ENCODE measurements at places on chromosomes 4 and X.

GRCh38 chr4:122710434-122711308, 21.8 kb upstream of the BBS12 start:
- no peak for DNase-seq

GRCh38 chr4:52312722-52313121, 261.6 kb downstream of the SPATA18 start:
- no peak for DNase-seq

DNA sequence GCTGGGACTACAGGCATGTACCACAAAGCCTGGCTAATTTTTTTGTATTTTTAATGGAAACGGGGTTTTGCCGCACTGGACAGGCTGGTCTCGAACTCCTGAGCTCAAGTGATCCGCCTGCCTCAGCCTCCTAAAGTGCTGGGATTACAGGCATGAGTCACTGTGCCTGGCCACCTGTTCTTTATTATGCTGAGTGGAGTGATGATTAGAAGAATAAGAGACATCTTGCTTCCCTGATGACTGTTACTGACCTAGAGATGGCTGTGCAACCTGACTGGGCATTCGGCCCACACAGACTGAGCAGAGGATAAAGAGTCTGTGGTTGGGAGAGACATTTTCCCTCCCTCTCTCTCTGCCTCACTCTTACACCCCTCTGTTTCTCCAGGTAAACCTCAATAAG, 56.7 kb downstream of the SPINK2 start:
- no peak for DNase-seq

DNA sequence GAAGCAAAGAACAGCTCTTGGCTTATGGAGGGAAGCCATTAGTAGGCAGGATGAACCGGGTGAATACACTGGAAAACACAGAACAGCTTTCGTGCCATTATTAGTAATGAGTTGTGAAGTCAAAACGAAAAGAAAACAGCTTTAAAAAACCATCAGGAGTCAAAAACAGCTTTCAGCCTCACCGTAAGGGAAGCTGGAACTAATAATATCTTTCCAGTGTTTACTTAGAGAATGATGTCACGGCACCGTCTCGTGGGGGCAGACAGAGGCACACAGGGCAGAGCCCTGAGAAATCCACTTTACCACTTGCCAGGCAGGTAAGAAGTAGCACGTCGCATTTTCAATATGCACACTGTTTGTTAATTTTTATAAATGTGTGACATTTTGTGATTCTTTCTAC, 37.9 kb upstream of the HMX1 start:
- no peak for DNase-seq

- no peak for DNase-seq
These were observed 22.2 kb downstream of the VSIG4 start for GRCh38 chrX:66017659-66018170.

DNA sequence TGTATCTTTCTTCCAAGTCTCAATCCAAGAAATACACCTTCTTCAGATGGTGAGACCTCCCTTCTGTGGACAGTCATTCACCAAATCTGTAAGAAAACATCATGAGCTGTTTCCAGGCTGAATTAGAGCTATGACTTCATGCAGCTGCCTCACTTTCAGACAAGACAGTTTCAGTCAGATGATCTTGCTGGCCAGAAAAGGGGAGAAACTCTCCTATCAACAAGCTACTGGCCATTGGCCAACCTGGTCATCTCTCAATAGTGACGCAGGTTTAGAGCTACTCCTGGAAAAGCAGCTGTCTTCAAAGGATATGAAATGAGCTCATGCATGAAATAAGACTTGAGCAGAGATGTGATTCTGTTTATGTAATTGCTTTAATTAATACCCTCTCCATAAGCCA, 69.6 kb upstream of the NDP start:
- no peak for DNase-seq

DNA sequence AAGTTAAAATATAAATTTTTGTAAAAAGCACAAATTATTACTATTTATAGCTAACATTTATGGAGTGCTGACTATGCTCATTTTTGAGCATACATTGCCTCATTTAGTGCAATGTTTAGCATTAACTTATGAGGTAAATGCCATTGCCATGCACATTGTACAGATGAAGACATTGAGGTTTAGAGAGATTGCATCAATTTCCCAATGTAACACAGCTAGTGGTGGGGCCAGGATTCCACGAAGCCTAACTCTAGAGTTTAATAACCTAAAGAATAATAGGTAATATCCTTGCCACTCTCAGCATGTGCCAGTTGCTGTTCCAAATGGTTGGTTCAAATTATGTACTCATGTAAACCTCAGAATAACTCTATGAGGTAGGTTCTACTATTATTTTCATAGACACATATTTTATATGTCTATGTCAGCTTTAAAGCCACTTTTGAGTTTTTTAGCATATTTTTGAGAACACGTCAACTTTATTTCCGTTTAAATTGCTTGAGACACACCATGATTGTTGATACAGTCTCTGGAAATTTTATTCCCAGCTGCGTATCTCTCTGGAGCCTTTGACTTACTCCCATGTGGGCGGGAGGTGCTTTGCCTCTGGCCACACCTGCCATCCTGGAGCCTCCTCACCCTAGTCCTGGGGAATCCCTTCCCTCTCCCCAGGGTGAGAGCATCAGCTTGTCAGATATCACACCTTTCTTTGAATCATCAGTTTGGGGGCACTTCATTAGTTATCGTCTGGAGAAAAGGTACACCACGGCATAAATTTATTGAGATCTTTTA, 10.8 kb upstream of the ADH1A start:
- DNase-seq, result no peak

- DNase-seq, result no peak
These were observed 106.0 kb downstream of the TMEM144 start for GRCh38 chr4:158316264-158316663.

GRCh38 chr4:149555146-149555545, 260.5 kb downstream of the IQCM start:
- DNase-seq, result no peak

GRCh38 chr4:124883632-124884031, 171.1 kb upstream of the ANKRD50 start:
- DNase-seq, result no peak

DNA sequence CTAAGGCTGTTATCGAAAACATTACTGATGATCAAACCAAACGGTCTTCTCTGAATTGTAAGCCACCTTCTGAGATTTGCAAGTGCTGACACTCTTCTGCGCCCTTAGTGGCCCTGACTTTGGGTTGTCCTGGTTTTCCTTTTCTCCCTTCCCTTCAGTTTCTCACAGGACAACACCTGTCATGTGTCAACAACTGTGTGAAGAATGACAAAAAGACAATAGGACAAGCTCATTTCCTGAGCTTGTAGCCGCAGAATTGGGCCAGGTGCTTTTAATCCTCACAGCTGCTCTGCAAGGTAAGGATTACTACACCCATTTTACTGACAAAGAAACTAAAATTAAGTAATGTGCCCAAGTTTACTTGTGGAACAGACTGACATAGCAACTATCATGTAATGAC, 44.9 kb upstream of the TXK start:
- DNase-seq, result no peak

- DNase-seq, result no peak
These were observed 626 bp downstream of the TBC1D1 start for GRCh38 chr4:37891260-37892159.

DNA sequence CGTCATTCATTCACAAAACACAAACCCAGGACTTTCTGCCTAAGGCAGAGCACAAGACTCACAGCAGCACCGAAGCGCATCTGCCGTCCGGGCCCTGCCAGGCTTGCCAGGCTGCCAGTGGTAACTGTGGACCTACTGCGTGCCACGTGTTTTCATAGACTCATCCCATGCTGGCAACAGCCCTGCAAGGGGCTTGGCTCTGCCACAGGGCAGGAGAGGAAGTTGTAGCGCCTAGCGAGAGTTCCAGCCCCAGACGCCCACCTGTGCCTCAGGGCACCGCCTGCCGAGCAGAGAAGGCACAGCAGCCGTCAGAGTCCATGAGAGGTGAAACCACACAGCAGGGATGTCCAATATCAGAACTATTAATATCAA, 18.9 kb upstream of the MRFAP1 start:
- no peak for DNase-seq

GRCh38 chr4:75786526-75786925, 62.1 kb downstream of the USO1 start:
- DNase-seq, result no peak

DNA sequence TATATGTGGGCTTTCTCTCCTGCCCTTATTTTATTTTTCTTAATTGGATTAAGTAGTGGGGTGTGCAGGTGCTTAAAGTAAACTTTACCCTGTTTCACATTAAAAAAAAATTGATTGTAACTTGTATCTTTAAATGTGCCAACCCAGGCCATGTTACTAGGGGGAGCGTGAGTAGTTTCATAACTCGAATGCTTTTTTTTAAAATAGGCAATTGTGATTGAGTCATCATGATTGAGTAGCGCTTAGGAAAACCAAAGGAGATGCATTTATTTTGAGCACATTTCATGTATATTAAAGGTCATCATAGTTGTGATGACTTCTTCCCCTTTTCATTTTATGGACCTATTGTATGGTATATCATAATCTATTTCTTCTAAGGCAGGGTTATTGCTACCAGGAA, 32.2 kb downstream of the GPAT3 start:
- no peak for DNase-seq

DNA sequence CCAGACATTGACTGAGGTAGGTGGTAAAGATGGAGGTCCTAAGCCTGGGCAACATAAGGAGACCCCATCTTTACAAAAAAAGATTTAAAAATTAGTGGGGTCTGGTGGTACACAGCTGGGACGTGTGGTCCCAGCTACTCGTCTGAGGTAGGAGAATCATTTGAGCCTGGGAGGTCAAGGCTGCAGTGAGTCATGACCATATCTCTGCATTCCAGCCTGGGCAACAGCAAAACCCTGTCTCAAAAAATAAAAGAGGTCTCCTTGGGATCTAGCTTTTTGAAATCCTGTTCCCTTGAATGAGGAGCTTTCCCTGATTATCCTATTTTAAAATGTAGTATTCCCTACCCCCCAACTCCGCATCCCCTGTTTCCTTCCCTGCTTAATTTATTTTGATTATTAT, 78.7 kb upstream of the OGT start:
- no peak for DNase-seq

DNA sequence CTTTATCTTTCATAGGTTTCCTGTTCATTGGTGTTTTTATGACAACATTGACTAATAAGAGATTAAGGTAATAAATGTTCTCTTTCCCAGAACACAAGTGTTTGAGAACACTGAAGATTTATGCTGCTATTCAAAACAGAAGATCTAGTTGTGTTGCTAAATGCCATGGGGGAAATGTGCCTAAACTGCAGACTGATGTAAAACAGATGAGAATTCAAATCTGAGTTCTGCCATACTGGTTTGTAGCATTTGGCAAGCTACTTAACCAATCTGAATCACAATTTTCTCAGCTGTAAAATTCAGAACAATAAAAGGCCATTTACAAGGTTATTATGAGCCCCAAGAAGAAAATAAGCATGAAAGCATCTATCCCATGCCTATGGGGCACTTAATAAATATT, 2.3 kb downstream of the SLC10A6 start:
- no peak for DNase-seq

- no peak for DNase-seq
These were observed 23.2 kb downstream of the TMSB4X start for GRCh38 chrX:12997906-12998687.

DNA sequence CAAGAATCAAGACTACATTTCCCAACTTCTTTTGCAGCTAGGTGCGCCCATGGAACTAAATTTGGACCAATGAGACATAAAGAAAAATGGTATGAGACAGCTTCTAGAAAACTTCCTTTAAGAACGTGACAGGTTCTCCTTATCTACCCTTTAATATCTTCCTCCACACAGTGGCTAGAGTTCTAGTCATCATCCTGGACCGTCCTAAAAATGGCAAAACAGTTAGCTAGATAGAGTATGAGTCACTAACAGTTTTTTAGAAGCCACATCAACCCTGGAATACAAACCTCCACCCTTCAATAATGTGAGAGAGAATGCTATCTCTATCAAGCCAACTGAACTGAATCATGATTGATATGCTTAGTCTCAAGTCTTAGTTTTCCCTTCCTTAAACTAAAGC, 267.9 kb upstream of the SLC7A11 start:
- no peak for DNase-seq

DNA sequence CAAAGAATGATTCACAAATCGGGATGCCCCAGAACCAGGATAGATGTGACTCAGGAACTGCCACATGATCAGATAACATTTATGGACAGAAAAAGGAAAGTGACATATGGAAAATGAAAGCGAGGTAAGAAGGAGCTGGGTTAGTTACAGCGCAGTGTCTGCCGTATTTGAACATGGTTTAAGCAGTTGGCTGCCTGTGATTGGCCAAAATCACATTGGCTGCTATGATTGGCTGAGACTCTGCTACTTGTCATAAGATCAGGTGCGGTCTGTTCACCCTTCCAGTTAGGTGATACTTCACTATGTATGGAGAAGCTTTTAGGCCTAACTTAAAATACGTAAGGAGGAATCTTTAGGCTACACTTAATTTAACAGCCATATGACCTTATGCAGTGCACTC, 322.7 kb upstream of the HAND2 start:
- no peak for DNase-seq

DNA sequence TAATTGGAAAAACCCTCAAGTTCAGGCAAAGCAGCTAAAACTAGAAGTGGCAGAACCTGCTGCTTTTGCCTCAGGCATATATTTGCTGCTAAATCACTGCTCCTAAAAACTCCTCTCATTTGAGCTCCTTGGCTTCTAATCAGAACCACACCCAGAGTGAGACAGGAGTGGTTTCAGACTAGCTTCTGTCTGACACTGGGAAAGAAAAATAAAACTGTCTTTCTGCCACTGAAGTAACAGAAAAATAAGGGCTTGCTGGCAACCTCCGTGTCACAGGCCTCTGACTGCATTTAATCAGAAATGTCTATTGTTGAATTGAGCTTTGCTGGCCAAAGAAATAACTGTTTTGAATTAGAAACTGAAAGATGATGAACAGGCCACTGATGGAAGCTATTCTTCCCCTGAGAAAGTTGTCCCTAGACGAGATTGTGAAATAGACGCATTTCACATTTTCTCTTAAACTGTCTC, 52.1 kb upstream of the RAP2C start:
- no peak for DNase-seq

DNA sequence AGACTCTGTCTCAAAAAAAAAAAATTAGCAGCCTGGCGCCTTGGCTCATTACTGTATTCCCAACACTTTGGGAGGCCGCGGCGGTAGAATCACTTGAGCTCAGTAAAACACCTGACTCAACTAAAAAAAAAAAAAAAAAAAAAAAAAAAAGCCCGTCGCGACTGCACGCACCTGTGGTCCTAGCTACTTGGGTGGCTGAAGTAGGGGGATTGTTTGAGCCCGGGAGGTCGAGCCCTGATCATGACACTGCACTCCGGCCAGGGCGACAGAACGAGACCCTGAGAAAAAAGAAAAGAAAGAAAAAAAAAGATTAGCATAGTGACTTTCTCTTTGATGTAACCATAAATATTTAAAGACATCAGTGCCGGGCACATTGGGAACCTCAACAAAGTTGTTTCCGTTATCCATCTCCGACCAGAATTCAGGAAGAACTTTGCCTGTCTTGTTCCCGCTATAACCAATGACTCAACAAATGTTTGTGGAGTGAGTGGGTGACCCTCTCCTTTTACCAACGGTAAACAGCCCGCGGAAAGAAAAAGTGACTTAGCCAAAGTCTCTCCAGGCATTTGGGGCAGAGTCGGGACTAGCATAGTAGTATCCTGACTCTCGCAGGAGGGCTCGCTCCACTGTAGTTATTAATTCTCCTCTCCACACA, 553 bp upstream of the MED28 start:
- no peak for DNase-seq

- no peak for DNase-seq
These were observed 209.7 kb upstream of the BOD1L1 start for GRCh38 chr4:13836946-13837912.
